ENCODE measurements at places on chromosomes 4 and X. TPM values are rescaled to one million over a fixed set of nuclear protein-coding genes. Genes with fewer than 3 reads are reported as not detected.

The FREM3 gene
- 2.8 TPM for polyA plus RNA-seq

The CSAG2 gene
- polyA plus RNA-seq, result not detected

The CXXC4 gene
- polyA plus RNA-seq, result 29.1 TPM

The RBMXL3 gene
- not detected for polyA plus RNA-seq

The PCDH19 gene
- 42.2 TPM for polyA plus RNA-seq

All from spinal cord (tissue), 10 donors.